ENCODE measurements at places on chromosomes 16 and 17.
A peak's percentile ranks its signal among the peaks of the same experiment; 100 is the strongest.

DNA sequence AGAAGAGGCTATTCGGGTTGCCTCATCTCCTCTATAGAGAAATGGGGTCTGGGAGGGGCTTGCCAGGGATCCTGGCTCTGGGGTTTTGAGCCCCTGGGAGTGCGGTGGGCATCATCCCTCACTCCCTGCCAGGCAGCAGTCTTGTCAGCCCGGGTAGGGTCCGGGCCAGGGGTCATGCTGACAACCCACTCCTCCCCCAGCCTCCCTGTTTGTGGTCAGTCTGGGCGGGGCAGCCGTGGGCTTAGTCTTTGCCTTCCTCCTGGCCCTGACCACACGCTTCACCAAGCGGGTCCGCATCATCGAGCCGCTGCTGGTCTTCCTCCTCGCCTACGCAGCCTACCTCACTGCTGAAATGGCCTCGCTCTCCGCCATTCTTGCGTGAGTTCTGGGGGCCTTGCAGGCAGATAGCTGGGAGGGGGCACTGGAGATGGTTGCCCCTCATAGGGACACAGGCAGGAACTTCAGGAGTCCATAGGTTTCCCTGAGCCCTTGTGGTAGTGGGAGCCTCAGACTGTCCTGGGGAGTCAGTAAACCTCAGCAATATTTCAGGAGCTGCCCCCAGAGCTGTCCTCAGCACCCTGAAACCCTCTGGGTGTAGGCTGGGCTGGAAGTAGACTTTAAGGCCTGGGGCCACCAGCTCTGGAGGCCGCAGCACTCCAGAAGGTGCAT, 6.9 kb downstream of the SLC9A5 start:
- DNase-seq, result no peak

- no peak for DNase-seq
These were observed at the start of gene KREMEN2 for GRCh38 chr16:2963723-2964474. TSS of gene KREMEN2 (plus strand) at chr16:2964275. CDS start at chr16:2964521, 246 bp downstream.

DNA sequence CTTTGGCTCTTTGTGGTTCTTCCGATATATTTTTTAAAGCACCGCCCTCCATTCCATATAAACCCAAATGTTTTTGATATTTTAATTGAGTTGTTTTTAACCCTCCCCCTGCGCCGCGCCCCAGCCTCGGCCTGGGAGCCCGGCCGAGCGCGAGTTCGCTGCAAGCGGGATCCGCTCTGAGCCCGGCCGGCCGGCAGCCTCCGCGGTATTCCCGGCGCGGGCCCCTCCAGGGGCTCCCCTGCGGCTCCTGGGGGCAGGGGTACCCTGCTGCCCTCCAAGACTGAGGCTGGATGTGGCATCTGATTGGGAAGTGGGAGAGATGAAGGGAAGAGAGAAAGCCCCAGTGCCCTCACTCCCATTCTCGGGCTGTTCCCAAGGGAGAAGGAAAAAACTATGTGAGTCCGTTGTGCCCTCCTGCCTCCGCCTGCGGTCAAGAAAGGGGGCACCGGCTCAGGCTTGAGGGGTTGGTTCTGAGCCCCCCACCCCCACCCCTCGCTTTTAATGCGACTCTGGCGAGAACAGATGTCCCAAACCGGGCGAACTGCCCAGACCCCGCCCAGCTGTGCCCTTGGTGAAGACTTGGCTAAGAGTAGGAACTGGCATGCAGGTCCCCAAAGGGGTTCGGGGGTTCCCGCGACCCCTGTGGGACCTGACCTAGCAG, 8.6 kb downstream of the NEUROD2 start:
- no peak for DNase-seq

- DNase-seq, result no peak
These were observed 5.3 kb downstream of the NEURL4 start for GRCh38 chr17:7323731-7324437.

- no peak for DNase-seq
These were observed 56.6 kb upstream of the NLK start for GRCh38 chr17:27985736-27986399.

DNA sequence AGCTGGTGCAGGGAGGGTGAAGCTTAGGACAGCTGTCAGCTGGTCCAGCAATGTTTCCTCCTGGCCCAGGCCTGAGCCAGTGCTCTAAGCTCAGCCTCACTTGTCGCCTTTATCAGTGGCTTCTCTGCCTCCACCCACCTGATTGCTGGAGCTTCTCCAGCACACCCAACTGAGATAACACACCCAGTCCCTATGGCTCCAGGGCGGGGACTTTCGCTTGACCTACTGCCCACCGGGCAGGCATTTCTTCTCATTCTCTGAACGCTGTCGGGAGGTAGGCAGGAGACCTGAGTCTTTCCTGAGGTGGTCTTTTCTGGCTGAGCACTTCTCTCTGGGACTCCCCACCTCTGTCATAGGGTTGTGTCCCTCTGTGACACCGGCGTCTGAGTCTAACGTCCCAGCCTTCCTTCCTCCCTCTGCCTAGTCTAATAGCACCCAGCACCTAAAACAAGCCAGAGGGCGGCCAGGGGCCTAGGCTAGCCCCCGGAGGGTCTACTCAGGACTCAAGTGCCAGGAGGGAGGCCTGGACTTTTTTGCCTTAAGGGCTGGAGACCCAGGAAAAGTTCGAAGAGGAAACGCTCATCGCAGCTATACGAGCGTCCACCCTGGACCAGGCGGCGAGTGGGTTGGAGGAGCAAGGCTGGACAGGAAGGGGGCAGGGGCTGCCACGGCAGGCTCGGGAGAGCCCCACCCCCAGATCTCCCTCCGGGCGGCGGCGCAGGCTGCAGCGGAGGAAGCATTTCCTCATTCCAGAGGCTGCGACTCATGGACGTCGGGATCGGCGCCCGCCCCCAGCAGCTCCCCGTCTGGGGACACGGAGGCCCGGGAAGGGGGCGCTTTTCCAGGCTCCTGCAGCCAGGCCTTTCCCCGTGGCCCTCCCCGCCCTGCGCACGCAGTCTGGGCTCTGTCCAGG, 756 bp downstream of the TAX1BP3 start:
- peak; percentile 54 for DNase-seq

DNA sequence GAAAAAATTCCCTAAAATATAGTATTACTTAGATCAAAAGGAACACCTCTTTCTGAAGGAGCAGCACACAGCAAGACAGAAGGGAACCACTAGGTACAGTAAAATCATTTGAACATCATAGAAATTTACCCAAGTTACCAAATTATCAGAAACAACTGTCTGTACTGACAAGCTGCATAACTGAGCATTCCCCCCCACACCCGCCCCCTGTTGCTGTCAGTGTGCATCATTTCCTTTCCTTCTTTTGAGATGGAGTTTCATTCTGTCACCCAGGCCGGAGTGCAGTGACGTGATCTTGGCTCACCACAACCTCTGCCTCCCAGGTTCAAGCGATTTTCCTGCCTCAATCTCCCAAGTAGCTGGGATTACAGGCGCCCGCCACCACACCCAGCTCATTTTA, 120.7 kb downstream of the TRIM37 start:
- DNase-seq, result no peak
